T-cell (primary cell): ENCODE measurements at places on chromosomes 11 and 22. TPM values are rescaled to one million over a fixed set of nuclear protein-coding genes. Genes with fewer than 3 reads are reported as not detected.

DNA sequence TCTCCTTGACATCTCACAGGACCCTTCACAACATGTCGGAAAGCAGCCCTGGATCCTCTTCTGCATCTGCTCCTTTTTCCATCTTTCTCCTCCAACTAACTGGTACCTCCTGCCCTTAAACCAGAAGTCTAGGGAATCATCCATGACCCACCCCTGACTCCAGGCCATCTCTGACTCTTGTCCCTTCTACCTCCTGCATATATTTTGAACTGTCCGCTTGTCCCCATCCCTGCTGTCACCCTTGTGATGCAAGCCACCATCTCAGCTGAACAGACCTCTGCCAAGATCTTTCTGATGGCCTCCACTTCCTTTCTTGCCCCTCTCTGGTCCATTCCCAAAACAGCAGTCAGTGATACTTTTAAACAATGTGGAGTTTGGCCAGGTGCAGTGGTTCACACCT, 7.0 kb downstream of the RIBC2 start:
- DNase-seq: no peak

- DNase-seq: no peak
Observed at GRCh38 chr11:134498326-134499139, 86.5 kb upstream of the B3GAT1 start.

- no peak for DNase-seq
Observed at GRCh38 chr22:49567899-49568750, 259.5 kb downstream of the BRD1 start.

DNA sequence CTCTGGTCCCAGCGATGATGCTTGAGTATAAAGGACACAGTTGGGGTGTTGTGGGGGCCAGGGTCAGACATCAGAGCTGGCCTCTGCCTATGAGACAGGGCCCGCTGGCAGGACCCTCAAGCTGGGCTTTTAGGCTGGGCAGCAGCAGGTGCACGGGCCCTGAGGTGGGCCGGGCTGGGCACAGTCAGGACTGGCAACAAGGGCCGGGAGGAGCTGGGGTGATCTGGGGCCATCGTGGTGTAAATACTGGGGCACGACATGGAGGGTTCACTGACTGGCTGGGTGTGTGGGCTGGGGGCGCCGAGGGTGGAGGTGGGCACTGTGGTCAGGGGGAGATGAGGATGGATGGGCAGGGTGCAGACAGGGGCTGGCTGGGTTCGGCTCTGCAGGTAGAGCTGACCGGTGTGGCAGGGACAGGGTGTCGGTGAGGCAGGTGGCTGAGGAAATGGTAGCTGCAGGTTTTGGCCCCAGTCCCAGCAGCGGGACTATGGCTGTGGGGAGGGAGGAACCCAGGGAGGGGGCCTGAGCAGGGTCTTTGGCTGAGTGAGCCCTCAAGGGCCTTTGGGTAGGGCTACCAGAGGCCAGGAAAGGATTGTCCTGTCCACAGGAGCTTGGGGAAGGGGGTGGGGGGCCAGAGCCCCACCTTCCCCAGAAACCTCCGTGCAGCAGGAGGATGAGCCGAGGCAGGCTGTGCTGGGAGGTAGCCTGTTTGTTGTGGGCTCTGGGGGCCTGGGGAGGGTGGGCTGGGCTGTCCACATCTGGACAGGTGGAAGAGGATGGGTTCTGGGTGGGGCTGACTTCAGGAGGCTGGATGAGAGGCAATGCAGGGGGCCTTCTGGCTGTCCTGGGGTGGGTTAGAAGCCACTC, 81.4 kb downstream of the KCNQ1 start:
- DNase-seq: no peak

DNA sequence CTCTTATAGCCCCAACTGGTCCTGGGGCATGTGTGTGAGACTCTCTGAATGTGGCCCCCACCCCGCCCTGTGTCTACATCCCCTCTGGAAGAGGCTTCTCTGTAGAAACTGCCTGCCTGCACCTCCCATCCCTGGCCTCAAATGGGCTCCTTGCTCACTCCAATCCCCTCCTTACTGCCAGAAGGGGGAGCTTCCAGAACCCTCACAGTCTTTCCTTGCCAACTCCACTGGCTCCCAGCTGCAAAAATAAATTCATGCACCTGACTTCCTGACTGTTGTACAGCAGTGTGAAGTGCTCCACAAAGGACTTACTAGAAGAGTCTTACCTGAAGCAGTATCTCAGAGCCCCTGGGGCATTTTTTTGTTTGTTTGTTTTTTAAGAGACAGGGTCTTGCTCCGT, 15.2 kb upstream of the SERPIND1 start:
- DNase-seq: no peak

GRCh38 chr22:36756746-36757655, 18.9 kb downstream of the IFT27 start:
- DNase-seq: no peak

GRCh38 chr22:27840436-27840835, 38.9 kb upstream of the MN1 start:
- DNase-seq: no peak

GRCh38 chr11:29268733-29269132, 748.1 kb downstream of the KCNA4 start:
- no peak for DNase-seq

- DNase-seq: no peak
Observed at GRCh38 chr11:93239966-93240365, 42.2 kb upstream of the SLC36A4 start.

DNA sequence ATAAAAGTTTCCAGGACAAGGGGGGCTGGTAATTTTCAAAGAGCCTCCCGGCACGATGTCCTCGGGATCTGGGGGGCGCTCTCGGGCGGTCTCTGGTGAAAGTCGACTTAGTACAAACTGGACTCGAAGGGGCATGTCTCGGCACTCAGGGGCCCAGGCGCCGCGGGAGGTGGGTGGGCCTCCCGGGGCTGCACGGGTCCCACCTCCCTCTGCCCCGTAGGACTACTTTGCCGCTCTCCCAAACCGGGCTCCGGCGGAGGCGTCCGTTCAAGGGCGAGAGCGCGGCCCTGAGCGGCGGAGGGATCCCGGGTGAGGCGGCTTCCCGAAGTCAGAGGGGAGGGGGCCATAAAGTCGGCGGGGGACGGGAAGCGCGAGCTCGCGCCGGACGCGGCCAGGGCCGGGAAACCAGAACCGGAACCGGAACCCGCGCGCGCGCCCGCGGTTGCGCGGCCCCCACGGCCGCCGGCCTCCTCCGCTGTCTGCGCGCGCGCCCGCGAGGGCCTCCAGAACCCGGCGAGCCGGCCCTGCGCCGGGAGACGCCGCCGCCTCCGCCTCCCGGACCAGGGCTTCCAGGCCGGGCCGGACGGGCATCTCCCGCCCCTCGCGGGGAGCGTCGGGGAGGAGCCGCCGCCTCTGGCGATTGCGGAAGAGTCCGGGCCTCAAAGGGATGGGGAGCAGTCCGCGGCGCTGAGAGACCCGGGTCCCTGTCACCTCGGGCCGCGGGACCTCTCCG, at the start of gene ARHGEF12:
TSS of gene ARHGEF12 (plus strand) at position 506 of the 733 bp plus-strand sequence. CDS start 831 bp downstream, outside the sequence.
- peak; percentile 39 for DNase-seq

- DNase-seq: no peak
Observed at GRCh38 chr11:127612607-127613006, 612.0 kb upstream of the KIRREL3 start.

DNA sequence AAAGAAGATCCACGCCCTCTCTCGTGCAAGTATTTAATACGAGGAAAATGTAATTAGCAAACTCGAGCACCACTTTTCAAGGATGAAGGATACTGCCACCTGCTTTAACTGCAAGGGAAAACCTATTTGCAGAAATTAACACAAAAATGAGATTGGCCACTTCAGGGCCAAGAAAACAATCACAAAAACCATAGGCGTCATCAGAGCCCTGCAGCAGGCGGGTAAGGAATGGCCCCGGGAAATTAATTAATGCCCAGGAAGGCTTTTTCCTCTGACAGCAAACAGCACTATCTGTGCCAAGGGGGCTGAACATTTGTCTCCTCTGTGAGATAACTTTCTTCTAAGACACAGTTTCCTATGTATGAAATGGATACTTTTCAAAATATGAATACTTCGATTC, 255.7 kb downstream of the CTTN start:
- DNase-seq: no peak

GRCh38 chr11:14310679-14311078, 48.3 kb downstream of the RRAS2 start:
- no peak for DNase-seq

DNA sequence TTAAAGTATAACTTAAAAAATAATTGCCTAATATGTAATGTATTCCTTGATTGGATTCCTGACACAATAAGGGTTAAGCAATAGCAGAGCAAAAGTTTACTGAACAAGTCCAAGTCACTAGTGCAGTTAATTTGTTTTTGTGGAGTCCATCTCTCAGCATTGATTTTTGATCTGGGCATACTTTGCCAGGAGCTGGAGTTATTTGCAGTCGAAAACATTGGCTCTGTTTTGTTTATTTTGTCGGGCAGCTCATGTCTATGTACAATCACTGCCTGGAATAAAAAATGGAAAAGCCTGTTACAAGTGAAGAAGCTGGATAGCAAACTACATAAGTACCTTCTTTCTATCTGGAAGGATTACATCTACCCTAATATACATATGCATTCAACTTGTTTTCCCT, 625.2 kb downstream of the CNTN5 start:
- no peak for DNase-seq

DNA sequence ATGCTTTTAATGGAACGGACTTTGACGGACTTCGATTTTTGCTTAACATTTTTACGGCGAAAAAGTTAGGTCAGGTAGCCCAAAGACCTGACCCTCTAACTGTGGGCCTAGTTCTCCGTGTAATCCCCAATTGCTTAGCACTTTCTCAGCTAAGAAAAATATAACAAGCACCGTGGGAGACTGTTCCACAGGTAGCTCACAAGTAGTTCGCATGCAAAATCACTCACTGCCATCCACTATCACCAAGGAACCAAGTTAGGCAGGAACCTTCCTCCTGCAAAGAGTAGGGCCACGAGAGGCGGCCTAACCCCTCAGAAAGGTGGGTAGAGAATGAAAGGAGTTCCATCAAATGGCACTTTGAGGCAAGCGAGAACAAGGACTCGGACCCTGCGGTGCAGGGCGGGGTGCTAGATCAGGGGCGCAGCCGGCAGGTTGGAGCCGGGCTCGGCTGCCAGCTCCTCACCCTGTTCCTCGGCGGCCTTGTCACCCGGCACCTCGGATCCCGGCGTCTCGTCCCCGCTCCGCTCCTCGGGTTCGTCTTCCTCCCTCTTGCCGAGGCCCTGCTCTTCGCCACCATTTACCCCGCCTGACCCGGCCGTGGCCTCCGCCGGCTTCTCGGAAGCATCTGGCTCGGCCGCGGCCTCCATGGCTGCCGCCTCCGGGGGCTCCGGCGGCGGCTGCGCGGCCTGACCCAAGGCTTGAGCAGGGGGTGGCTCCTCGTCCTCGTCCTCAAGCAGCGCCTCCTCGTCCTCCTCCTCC, 922 bp downstream of the HNRNPUL2 start:
- peak; percentile 22 for DNase-seq

DNA sequence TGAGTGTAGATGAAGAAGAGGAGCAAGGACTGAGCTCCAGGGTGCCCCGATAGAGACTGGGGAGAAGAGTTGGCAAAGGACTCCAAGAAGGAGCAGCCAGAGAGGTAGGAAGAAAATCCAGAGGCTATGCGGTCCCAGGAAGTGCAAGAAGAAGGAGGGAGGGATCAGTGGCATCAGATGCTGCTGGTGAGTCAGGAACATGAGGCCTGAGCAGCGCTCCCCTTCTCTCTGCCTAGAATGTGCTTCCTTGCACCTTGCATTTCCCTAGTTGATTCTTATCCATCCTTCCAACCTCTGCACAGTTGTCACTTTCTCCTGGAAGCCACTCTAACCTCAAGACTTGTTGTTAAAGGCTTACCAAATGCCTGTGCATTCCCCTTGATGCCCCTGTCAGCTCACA, 21.3 kb downstream of the KCNC1 start:
- DNase-seq: no peak

DNA sequence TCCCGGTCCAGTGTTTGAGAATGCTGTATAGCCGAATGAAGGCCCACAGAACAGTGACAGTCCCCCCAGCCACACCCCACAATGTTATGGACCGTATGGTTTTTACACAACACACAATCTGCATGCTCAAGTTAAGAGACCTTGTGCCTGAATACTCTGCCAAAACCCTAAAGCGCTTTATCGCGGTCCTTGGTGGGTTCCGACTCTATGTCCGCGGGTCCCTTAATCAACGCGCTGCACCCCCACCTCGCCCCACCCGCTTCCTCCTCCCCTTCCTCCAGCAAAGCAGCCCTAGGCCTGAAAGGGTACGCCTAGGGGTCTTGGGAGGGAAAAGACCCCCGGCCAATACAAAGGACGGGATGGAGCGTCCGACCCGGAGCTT, 442 bp downstream of the COPB1 start:
- DNase-seq: peak; percentile 28

DNA sequence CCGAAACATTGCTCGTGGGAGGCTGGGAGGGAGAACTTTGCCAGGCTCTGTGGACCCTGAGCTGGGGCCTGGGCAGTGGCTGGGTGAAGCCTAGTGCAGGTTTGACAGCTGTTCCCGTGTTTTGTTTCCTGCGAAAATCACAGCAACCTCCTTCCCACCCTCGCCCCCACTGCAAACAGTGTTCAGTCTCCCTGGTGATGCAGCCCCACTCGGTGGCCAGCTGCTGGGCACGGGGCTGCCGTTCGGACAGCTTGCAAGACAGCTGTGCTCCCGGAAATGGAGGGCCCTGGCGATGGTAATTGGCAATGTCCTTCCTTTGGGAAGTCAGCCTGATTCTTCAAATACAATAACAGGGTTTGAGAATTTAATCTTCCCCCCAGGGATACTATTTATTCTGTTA, 10.4 kb upstream of the GAL start:
- DNase-seq: no peak

DNA sequence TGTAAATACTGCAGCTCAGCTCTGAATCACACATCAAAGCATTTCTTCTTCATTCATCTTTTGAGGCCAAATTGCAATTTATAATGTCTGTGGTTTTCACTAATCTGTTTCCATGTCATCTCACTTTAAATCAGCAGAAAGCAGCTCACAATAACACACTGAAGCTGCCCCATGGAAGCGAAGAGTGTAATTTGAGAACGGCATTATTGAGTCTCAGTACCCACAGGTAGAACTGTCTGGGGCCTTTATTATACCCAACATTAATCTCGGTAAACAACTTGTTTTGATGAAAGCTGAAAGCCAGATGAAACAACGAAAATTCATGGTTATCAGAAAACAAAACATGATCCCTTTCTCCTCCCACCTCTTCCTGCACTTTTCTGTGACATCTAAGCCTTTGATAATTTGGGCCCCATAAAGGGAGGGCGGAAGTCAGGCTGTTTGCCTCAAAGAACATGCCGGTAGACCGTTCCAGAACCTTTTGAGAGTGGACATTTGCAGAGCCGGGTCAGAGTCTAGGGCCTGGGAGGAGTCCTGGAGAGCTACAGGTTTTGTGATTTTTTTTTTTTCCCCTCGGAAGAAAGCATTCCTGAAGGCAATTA, 68.2 kb upstream of the SESN3 start:
- DNase-seq: no peak

DNA sequence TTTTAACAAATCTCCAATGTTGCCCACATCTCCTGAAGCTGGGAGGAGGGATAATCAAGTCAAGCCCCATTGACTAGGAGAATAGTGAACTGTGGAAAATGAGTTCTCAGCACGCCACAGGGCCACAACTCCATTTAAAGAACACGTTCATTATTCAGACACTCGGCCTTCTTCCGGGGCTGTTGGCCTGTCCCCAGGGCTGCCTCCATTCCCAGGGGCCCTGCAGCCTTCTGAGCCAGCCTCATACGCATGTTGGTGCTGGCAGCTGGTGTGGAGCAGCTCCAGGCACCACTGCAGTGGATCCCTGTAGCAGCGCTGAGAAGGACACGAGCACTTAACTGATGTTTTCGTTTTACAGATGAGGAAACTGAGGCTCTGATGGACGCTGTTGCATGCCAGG, 87.5 kb upstream of the RCN1 start:
- no peak for DNase-seq

Gene IGLL5
- total RNA-seq: 2.4 TPM

Gene SCGB1C1
- total RNA-seq: not detected

Gene DDTL
- 4.2 TPM for total RNA-seq

Gene PGA5
- total RNA-seq: not detected

Gene RNF121
- 29.1 TPM for total RNA-seq

Gene KCNQ1
- total RNA-seq: 24.0 TPM

Gene MMP3
- not detected for total RNA-seq
